ENCODE measurements at places on chromosomes 5 and 9. TPM values are rescaled to one million over a fixed set of nuclear protein-coding genes. Genes with fewer than 3 reads are reported as not detected.

Gene FSD1L
- 15.7 TPM for polyA plus RNA-seq

DNA sequence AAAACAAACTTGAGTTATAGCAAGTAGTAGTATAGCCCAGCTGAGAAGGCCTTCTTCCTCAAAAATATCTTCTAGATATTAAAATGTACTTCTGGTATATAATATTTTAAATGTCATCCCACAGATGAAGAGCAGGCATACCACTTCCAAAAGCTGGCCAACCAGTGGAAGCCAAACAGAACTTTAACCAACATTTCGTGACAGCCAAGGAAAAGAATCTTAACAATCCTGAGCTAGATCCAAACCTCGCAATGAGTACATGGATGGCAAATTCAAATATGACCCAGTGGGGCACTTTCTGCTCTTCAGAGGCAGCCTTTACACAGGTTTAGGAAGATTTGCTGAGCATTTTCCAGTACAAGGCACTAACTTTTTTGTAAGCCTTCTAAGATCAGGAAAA is 91.8 kb upstream of the ACO1 start:
- H3K27me3 ChIP-seq: no peaks in the 10 kb centered on the region
- no peaks in the 10 kb centered on the region for H3K36me3 ChIP-seq
- H3K4me1 ChIP-seq: no peaks in the 10 kb centered on the region
- H3K27ac ChIP-seq: no peak overlapping the region

GRCh38 chr9:1083325-1083913 is 33.3 kb downstream of the DMRT2 start:
- H3K36me3 ChIP-seq: no peaks in the 10 kb centered on the region
- H3K4me1 ChIP-seq: no peaks in the 10 kb centered on the region
- peak; percentile 45 for DNase-seq
- no peaks in the 10 kb centered on the region for H3K27me3 ChIP-seq

DNA sequence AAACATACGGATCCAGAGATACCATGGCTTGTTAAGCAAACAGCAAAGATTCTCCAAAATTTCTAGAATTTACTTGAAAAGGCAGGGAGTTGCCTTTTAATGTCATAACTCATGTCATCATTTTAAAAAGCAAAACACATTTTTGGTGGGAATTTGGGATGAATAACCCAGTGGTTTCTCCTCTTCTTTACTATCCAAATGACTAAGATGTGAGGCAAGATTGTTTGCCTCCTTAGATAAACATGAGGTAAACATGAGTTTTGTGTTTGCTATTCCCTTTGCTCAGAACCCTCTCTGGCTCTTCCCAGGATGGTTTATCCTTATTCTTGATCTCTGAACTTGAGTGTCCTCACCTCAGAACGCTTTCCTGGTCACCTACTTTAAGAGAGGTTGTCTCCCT is 267.0 kb downstream of the EBF1 start:
- no peaks in the 10 kb centered on the region for H3K4me1 ChIP-seq
- H3K27ac ChIP-seq: no peak overlapping the region
- no peaks in the 10 kb centered on the region for H3K27me3 ChIP-seq
- H3K4me3 ChIP-seq: no peak overlapping the region
- H3K36me3 ChIP-seq: no peaks in the 10 kb centered on the region

Data from psoas muscle (tissue), 8 donors.